ENCODE measurements at places on chromosomes 3 and 15. TPM values are rescaled to one million over a fixed set of nuclear protein-coding genes. Genes with fewer than 3 reads are reported as not detected.
A peak's percentile ranks its signal among the peaks of the same experiment; 100 is the strongest.

- peak overlapping the region; percentile 85 for H3K4me3 ChIP-seq
- H3K27me3 ChIP-seq, result peaks cover 19% of the 10 kb centered on the region
- H3K36me3 ChIP-seq, result no peaks in the 10 kb centered on the region
- DNase-seq, result no peak
- peaks cover 18% of the 10 kb centered on the region for H3K4me1 ChIP-seq
- no peak overlapping the region for H3K27ac ChIP-seq
Observed at GRCh38 chr3:155745795-155746550, 1.1 kb upstream of the PLCH1 start.

GRCh38 chr15:49155834-49156627, 632 bp upstream of the COPS2 start:
- peaks cover 44% of the 10 kb centered on the region for H3K4me1 ChIP-seq
- H3K36me3 ChIP-seq, result no peaks in the 10 kb centered on the region
- peaks cover 7% of the 10 kb centered on the region for H3K27me3 ChIP-seq
- H3K4me3 ChIP-seq, result peak overlapping the region; percentile 100
- H3K27ac ChIP-seq, result peak overlapping the region; percentile 100

GRCh38 chr3:47772788-47773187, 8.9 kb downstream of the SMARCC1 start:
- peaks cover 36% of the 10 kb centered on the region for H3K4me1 ChIP-seq
- no peak for DNase-seq
- no peaks in the 10 kb centered on the region for H3K27me3 ChIP-seq
- no peak overlapping the region for H3K27ac ChIP-seq
- H3K36me3 ChIP-seq, result peaks cover 9% of the 10 kb centered on the region

DNA sequence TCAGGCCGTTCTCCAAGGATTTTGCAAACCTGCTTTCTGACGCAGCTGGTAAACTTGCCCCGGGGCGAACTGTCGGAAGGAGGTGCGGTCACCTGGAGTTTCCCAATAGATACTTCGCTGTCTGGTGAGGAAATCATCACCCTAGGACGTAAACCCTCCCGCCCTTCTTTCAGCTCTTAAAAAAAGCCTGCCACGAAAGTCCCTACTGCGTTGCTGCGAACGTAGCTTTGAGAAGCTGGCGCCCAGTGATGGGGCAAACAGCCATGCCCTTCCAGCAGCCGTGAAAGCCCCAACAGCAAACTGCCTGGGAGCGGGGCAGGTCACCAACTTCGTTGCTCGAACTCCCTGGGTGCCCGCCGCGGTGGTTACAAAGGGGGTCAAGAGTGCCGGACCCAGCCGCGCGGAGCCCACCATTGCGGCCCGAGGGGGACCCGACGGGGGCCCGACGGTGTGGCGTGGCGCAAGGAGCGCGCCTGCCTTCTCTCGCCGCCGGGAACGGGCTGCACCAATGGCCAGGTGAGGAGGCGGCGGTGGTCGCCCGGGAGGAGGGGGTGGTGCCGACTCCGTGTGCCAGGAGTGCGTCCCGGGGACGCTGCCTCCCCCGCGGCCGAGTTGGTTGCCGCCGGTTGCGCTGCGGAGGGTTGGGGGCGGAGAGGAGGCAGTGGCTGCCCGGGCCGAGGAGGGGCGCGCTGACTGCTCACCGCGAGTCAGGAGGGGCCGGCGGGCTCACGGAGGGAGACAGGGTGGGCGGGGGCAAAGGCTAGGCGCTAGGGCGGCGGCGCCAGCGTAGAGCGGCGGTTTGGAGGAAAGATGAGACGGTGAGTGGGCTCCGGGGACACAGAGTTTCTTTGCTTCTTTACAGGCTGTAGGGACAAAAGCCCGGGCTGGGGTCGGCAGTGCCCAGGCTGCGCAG, at the start of gene PHLDB2:
Gene PHLDB2 (plus strand): TSS at position 205 of the 913 bp plus-strand sequence. CDS start 24,813 bp downstream, outside the sequence.
- H3K27ac ChIP-seq, result peak within 1 kb of the TSS; percentile 97
- peak; percentile 75 for DNase-seq
- H3K4me3 ChIP-seq, result peak within 1 kb of the TSS; percentile 98
- H3K27me3 ChIP-seq, result no peaks in the 10 kb centered on the region
- no peaks in the 10 kb centered on the region for H3K36me3 ChIP-seq
- H3K4me1 ChIP-seq, result peaks cover 52% of the 10 kb centered on the region

DNA sequence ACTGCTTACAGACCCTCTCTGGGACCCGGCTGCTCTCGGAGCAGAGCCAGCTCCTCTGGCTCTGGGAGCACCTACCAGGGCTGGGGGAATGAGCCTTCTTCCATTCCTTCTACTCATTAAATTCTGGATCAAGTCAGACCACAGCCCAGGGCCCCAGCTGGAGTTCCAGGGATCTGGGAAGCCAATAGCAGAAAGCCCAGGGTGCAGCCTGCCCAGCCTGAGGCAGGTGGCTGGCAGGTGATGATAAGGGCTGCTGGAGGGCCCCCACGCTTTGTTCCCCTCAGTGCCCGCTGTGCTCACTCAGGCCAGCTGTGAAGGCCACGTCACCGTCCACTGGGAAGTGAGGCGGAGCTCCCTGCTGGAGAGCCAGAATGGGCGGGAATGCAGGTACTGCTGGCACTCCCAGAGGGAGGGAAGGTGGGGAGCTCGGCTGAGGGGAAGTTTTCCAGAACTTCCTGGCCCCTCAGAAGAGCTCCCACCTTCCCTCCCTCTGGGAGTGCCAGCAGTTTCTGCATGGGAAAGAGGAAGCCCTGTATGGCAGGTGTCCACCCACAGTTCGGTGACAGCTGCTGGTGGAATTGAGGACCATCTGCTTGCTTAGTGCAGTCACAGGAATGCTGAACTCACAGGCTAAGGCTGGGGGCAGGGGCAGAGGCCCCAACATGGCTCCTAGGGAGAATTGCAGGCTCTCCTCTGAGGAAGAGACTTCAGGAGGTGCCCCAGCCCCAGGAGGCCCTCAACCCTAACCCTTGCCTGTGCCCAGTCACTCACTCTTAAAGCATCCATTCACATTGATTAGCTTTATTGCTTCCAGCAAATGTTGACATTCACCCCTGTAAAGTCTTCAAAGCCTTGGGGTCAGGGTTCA, 12.6 kb upstream of the RTP3 start:
- H3K27me3 ChIP-seq, result no peaks in the 10 kb centered on the region
- no peaks in the 10 kb centered on the region for H3K36me3 ChIP-seq
- H3K4me3 ChIP-seq, result no peak overlapping the region
- peaks cover 11% of the 10 kb centered on the region for H3K4me1 ChIP-seq
- no peak for DNase-seq

DNA sequence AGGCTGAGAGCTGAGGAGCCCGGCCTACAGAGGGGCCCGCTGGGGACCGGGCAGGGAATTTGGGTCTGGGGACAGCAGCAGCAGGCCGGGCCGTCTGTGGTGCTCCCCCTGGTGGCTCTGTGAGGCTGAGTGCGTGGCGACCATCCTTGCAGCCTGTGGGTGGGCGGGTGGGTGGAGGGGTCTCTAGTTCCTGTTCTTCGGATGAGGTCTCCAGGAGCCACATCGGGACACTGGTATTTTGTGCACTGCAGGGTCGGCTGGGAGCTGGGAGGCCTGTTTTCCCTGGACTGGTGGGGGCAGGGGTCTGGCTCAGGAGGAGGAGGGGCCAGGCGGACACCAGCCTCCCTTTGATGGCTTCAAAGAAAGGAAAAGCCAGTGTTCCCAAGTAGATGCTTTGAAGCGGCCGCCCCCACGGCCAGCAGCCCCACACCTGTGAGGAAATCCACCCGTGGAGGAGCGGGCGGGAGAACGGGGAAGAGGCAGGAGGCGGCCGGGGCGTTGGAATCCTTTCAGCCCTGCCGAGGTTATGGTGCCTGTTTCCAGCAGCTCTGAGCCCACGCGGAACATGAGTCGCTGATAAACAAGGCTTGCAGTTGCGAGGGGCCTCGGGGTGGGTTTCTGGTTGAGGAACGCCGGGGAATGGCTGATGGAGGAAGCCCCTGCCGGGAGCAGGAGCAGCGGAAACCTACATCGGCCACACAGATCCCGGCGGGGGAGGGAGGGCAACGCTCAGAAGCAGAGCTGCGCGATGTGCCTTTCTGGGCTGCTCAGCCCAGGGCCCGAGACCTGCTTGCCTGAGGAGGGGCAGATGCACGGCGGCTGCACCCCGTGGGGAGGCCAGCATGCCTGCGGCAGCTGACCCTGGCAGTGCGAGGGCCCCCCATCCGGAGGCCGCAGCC, 154.3 kb downstream of the NSMCE3 start:
- H3K4me1 ChIP-seq, result peaks cover 13% of the 10 kb centered on the region
- H3K36me3 ChIP-seq, result no peaks in the 10 kb centered on the region
- H3K27me3 ChIP-seq, result peaks cover 13% of the 10 kb centered on the region
- no peak for DNase-seq

- peak overlapping the region; percentile 80 for H3K4me3 ChIP-seq
- peaks cover 1% of the 10 kb centered on the region for H3K27me3 ChIP-seq
- no peak for DNase-seq
- H3K36me3 ChIP-seq, result peaks cover 40% of the 10 kb centered on the region
Observed at GRCh38 chr3:148999806-149000205, 8.5 kb downstream of the GYG1 start.

DNA sequence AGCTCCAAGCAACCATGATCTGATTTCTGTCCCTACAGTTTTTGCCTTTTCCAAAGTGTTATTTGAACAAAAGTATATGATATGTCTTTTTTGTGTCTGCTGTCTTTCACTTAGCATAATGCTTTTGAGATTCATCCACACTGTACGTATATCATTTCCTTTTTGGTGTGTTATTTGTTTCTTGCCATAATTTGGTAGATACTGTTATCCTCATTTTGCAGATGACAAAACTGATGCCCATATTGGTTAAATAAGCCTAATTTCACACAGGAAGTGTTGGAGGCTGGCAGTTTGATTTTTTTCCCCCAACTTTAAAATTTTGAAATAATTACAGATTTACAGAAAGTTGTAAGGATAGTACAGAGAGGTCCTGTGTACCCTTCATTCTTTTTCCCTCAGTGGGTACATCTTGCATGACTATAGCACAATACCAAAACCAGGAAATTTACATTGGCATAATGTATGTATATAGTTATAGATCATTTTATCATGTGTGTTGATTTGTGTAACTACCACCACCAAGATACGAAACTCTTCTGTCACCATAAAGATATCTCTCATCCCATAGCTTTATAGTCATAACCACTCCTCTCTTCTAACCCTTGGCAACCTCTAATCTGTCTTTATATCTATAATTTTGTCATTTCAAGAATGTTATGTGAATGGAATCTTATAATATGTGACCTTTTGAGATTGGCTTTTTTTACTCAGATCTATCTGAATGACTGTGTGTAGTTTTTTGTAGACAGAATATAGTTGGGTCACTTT, 55.6 kb downstream of the RASA2 start:
- H3K4me3 ChIP-seq, result peak overlapping the region; percentile 23
- H3K36me3 ChIP-seq, result peaks cover 50% of the 10 kb centered on the region
- H3K27ac ChIP-seq, result peak overlapping the region; percentile 65
- peak; percentile 13 for DNase-seq
- peaks cover 3% of the 10 kb centered on the region for H3K27me3 ChIP-seq

DNA sequence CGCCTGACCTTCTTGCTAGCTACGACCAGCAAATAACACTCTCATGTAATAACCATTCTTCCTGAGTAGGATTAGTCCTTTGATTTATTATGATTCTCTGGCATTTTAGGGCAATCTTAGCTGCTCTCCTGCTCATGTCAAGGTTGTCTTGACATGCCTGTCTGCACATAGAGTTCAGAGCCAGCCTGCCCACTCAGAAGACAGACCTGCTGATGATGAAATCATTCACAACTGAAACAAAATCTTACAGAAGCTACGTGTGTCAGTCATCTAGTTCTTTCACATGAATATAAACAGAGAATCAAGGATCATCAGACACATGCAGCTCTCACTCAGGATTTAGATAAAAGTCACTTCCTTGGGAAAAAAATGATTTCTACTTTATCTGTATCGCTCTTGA, 173.6 kb upstream of the LYSMD4 start:
- H3K4me1 ChIP-seq, result no peaks in the 10 kb centered on the region
- no peak for DNase-seq
- no peaks in the 10 kb centered on the region for H3K36me3 ChIP-seq

DNA sequence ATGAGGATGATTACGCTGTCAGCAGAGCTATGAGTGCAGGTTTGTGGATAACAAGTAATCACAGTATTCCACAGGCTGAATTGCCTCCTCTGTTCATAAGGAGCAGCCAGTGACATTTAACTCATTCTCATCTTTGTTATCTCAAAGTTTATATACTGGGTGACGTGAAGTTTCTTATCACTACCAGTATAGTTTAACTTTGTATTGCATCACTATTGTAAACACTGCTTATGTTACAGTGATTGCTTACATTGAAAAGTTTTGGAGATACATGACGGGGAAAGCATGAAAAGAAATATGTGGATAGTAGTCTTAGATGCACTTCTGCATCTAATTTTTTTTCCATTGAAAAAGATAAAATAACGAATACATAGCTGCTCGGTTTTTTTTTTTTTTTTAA, 429.7 kb downstream of the VGLL3 start:
- no peaks in the 10 kb centered on the region for H3K36me3 ChIP-seq
- no peaks in the 10 kb centered on the region for H3K4me1 ChIP-seq
- no peak overlapping the region for H3K4me3 ChIP-seq
- H3K27ac ChIP-seq, result no peak overlapping the region

GRCh38 chr3:97197083-97197482, 382.7 kb downstream of the EPHA6 start:
- no peak for DNase-seq
- H3K4me3 ChIP-seq, result no peak overlapping the region
- H3K36me3 ChIP-seq, result no peaks in the 10 kb centered on the region
- H3K4me1 ChIP-seq, result no peaks in the 10 kb centered on the region
- no peak overlapping the region for H3K27ac ChIP-seq
- peaks cover 5% of the 10 kb centered on the region for H3K27me3 ChIP-seq

DNA sequence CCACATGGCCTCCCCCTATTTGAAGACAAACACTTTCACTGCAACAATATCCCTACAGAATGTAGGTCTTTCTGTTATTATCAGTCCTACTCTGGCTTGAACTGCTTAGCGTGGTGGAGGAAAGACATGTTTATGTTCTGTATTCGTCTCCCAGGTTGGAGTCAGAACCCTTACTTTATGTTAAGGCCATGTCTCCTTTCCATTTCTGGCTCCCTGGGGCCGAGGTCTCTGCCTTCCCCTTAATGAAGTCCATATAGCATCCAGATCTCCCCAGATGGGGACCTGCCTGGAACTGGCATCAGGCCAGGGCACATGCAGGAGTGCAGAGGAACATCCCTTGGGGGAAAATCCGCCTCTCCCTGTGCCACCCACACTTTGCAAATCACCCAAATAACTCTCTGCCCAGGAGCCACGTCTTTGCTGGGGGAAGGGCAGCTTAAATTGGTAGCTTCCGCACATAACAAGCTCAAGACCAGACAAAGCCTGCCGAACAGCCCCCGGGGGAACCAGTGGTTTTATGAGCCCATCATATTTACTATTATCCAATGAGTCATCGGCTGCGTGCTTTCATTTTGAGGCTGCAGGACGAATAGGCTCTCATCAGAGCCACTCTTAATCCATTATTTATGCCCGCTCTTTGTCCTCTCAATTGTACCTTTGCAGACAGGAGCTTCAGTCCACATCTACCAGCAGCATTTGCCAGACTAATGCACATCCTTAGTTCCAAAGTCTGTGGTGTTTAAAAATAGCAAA, 237.0 kb downstream of the UACA start:
- peaks cover 3% of the 10 kb centered on the region for H3K27me3 ChIP-seq
- DNase-seq, result peak; percentile 44
- H3K27ac ChIP-seq, result no peak overlapping the region

The CAMP gene
- polyA plus RNA-seq, result not detected

The IMPG2 gene
- polyA plus RNA-seq, result 0.04 TPM

The VGLL3 gene
- not detected for polyA plus RNA-seq

The TMEM41A gene
- polyA plus RNA-seq, result 17.3 TPM

The IL17RB gene
- polyA plus RNA-seq, result 1.2 TPM

The UNC13C gene
- not detected for polyA plus RNA-seq

The PIGZ gene
- polyA plus RNA-seq, result 2.3 TPM

The ISLR2 gene
- not detected for polyA plus RNA-seq

The SERPINI2 gene
- polyA plus RNA-seq, result not detected

The SCAANT1 gene
- polyA plus RNA-seq, result not detected

The STRIT1 gene
- not detected for polyA plus RNA-seq

The PLIN1 gene
- polyA plus RNA-seq, result not detected

Data from immature natural killer cell (primary cell).